ENCODE measurements at places on chromosomes 7 and 10. TPM values are rescaled to one million over a fixed set of nuclear protein-coding genes. Genes with fewer than 3 reads are reported as not detected.

GRCh38 chr10:33631991-33632390 is 297.5 kb upstream of the NRP1 start:
- H3K4me1 ChIP-seq, result no peaks in the 10 kb centered on the region
- no peak overlapping the region for H3K4me3 ChIP-seq
- no peaks in the 10 kb centered on the region for H3K27me3 ChIP-seq

DNA sequence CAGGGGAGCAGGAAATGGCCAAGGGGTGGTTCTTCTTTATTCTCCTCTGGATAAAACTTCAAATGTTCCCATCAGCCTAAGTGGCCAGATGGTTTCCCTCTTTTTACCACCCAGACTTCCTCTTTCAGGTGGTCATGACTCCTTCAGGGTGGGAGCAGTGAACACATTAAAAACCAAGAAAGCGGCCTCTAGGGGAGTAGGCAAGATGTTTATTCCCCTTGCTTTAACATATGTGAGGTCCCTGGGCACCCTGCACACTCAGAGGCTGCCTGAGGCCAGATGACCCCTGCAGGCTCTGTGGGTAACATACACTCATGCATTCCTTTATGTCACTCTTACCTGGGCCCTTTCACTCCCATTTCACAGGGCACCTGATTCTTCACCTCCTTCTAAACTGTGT is 357.4 kb downstream of the ABCA13 start:
- no peaks in the 10 kb centered on the region for H3K4me1 ChIP-seq
- no peak for DNase-seq
- no peaks in the 10 kb centered on the region for H3K27me3 ChIP-seq
- H3K27ac ChIP-seq, result no peak overlapping the region
- H3K36me3 ChIP-seq, result no peaks in the 10 kb centered on the region

DNA sequence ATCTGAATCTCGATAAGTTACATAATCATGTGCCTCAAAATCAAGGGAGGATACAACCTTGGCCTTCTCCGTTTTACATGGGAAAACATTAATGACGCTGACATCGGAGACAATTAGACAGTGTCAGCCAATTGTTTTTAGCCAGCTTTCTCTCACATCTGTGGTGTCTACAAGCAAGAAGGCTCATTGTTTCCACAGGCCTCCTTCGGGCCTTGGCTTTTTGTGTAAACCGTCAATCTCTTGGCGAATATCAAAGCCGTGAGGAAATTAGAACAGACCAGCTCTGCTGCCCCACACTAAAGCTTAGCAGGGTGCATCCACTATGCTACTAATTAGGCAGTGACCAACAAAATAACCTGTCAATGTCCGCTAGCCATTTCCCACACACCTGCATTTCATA is 43.2 kb downstream of the VAX1 start:
- H3K4me1 ChIP-seq, result no peaks in the 10 kb centered on the region
- no peaks in the 10 kb centered on the region for H3K36me3 ChIP-seq
- H3K27ac ChIP-seq, result no peak overlapping the region
- H3K27me3 ChIP-seq, result peaks cover 5% of the 10 kb centered on the region

- no peaks in the 10 kb centered on the region for H3K27me3 ChIP-seq
- H3K27ac ChIP-seq, result no peak overlapping the region
Measured at GRCh38 chr10:37638569-37638968, 218.8 kb downstream of the ZNF248 start.

DNA sequence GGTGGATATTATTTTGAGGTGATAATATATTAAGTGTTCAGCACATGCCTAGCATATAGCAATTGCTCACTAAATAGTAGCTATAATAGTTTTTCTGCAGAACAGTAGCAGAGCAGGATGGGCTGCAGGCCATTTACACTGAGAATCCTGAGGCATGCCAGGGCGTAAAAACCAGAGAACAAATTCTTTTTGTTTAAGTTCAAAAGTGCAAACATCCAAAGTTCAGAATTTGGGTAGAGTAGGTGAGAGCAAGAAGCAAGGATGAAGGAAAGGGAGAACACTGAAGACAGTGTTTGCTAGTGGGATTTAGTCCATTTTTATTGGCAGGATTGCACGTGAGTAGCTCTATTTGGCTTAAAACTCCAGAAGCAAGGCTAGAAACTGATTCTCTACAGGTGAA is 72.0 kb upstream of the RHOBTB1 start:
- no peaks in the 10 kb centered on the region for H3K4me1 ChIP-seq
- peaks cover 20% of the 10 kb centered on the region for H3K27me3 ChIP-seq

DNA sequence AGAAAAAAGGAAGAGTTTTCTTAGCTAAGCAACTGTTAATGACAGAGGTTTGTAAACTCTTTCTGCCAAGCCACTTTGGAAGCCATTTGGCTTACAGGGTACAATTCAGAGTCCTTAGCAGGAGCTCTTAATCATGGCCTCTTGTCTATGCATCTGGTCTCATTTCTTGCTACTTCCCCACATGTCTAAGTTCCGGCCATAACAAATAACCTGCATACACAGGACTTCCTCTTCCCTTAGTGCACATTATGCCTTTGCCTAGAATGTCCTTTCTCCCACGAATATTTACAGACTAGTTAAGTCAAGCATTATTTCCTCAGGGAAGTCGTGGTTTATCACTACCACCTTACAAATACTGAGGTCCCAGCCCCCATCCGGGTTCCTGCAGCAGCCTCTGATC is 8.6 kb upstream of the UPF2 start:
- H3K27me3 ChIP-seq, result no peaks in the 10 kb centered on the region
- no peaks in the 10 kb centered on the region for H3K36me3 ChIP-seq
- no peak for DNase-seq
- H3K27ac ChIP-seq, result no peak overlapping the region

DNA sequence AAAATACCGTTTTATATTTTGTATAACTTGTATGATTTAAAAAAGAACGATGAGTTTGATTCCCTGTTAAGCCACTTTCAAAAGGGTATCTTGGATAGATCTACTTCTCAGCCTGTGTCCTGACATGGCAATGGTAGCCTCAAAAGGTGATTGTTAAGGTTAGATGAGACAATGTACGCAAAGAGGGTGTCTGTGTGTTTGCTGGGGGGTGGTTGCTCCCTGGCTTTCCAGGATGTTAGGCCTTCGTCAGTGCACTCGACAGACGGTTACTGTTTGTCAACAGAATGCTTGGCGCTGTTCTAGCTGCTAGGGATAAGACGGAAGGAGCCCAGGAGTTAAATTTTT is 90.3 kb downstream of the NEURL1 start:
- H3K27me3 ChIP-seq, result peaks cover 2% of the 10 kb centered on the region
- peak overlapping the region; percentile 92 for H3K27ac ChIP-seq
- no peak for DNase-seq
- H3K4me1 ChIP-seq, result peaks cover 17% of the 10 kb centered on the region

DNA sequence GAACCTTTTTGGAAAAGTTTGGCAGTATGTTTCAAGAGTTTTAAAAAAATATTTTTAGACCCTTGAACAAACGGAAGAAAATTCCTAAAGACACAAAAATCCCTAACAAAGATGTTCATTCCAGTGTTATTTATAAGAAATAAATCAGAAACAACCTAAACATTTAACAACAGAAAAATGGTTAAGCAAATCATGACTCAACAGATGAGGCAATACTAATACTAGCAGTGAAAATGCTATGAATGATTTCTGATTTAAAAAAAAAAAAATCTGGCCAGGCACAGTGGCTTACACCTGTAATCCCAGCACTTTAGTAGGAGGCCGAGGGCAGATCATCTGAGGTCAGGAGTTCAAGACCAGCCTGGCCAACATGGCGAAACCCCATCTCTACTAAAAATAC is 61.0 kb downstream of the ARHGAP12 start:
- H3K4me1 ChIP-seq, result peaks cover 8% of the 10 kb centered on the region
- H3K27ac ChIP-seq, result no peak overlapping the region
- no peak overlapping the region for H3K4me3 ChIP-seq
- no peaks in the 10 kb centered on the region for H3K36me3 ChIP-seq
- no peak for DNase-seq
- no peaks in the 10 kb centered on the region for H3K27me3 ChIP-seq

- DNase-seq, result no peak
- no peaks in the 10 kb centered on the region for H3K27me3 ChIP-seq
- H3K36me3 ChIP-seq, result no peaks in the 10 kb centered on the region
- no peak overlapping the region for H3K4me3 ChIP-seq
Measured at GRCh38 chr7:85320699-85321476, 134.0 kb upstream of the SEMA3D start.

GRCh38 chr7:67566101-67566500 is 569.5 kb downstream of the TYW1 start:
- no peak for DNase-seq
- no peak overlapping the region for H3K27ac ChIP-seq
- H3K27me3 ChIP-seq, result no peaks in the 10 kb centered on the region
- H3K36me3 ChIP-seq, result no peaks in the 10 kb centered on the region
- no peak overlapping the region for H3K4me3 ChIP-seq

GRCh38 chr7:148607151-148607661 is 16.6 kb downstream of the C7orf33 start:
- H3K36me3 ChIP-seq, result peaks cover 9% of the 10 kb centered on the region
- H3K4me3 ChIP-seq, result no peak overlapping the region
- H3K27me3 ChIP-seq, result peaks cover 15% of the 10 kb centered on the region
- no peak for DNase-seq
- peak overlapping the region; percentile 38 for H3K27ac ChIP-seq

DNA sequence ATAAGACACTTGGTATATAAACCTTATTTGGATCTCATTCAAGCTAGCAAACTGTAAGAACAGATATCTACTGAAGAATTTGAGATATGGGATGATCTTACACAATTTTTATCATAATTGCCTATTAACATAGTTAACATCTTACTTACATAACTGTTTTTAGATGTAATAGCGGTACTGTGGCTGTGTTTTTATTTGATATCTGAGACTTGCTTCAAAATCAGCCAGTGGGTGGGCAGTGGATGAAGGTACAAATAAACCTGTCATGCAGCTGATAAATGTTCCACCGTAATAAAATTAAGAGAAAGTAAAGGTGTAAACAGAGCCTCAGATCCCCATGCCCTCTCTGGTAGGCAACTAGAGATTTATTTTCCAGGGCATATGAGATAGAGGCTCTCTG is 28.4 kb upstream of the PTPRN2 start:
- H3K36me3 ChIP-seq, result peaks cover 38% of the 10 kb centered on the region
- no peaks in the 10 kb centered on the region for H3K27me3 ChIP-seq
- DNase-seq, result no peak
- H3K27ac ChIP-seq, result no peak overlapping the region

DNA sequence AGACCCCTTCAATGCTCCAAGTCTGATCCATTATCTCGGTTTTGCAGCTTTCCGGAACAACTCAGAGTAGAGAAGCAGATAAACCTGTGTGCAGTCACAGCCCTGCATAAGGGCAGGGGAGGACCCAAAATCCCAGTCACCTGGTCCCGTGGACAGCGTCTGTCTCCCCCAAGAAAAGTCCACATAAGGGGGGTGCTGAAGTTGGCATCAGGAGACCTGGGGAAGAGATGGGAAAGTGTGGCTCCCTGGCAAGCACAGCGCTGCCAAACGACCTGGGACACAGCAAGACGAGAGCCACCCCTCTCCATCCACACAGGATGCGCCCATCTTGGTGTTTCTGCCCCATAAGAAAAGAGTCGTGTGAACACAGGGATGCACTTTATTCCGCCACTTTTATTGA is 27.9 kb downstream of the ASB13 start:
- H3K27ac ChIP-seq, result no peak overlapping the region
- H3K27me3 ChIP-seq, result peaks cover 2% of the 10 kb centered on the region
- H3K4me1 ChIP-seq, result no peaks in the 10 kb centered on the region
- H3K36me3 ChIP-seq, result no peaks in the 10 kb centered on the region
- H3K4me3 ChIP-seq, result no peak overlapping the region

- H3K27ac ChIP-seq, result no peak overlapping the region
- no peak overlapping the region for H3K4me3 ChIP-seq
- no peak for DNase-seq
Measured at GRCh38 chr7:7524121-7524520, 11.6 kb downstream of the COL28A1 start.

GRCh38 chr7:89265631-89266030 is 470.1 kb upstream of the TEX47 start:
- no peak overlapping the region for H3K4me3 ChIP-seq
- no peak overlapping the region for H3K27ac ChIP-seq
- H3K27me3 ChIP-seq, result peaks cover 3% of the 10 kb centered on the region
- no peak for DNase-seq

- no peaks in the 10 kb centered on the region for H3K36me3 ChIP-seq
- no peak overlapping the region for H3K4me3 ChIP-seq
- no peaks in the 10 kb centered on the region for H3K4me1 ChIP-seq
- no peaks in the 10 kb centered on the region for H3K27me3 ChIP-seq
- no peak overlapping the region for H3K27ac ChIP-seq
Measured at GRCh38 chr7:90660819-90661218, 64.7 kb downstream of the CDK14 start.

GRCh38 chr10:116740971-116741370 is 1.4 kb downstream of the HSPA12A start:
- peaks cover 3% of the 10 kb centered on the region for H3K4me1 ChIP-seq
- DNase-seq, result no peak
- H3K4me3 ChIP-seq, result no peak overlapping the region
- H3K36me3 ChIP-seq, result no peaks in the 10 kb centered on the region
- H3K27ac ChIP-seq, result no peak overlapping the region

DNA sequence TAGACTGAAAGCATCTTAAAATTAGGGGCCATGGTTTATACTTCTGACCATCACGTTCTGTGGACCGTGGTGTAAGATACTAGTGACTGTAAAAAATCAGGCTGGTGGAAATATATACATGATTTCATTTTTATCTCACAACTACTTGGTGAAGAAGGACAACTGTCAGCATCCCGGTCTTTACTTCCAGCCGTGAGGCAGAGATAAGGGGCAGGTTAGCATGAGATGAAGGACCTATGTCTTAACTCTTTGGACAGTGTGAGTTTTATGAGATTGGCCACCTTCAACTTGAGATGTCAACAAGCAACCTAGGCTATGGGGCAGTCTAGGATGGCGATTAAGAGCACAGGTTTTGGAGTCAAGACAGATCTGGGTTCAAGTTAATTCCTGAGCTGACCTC is 37.5 kb upstream of the FAM171A1 start:
- peaks cover 9% of the 10 kb centered on the region for H3K27me3 ChIP-seq
- no peaks in the 10 kb centered on the region for H3K36me3 ChIP-seq
- no peak overlapping the region for H3K27ac ChIP-seq
- H3K4me1 ChIP-seq, result no peaks in the 10 kb centered on the region
- DNase-seq, result no peak
- H3K4me3 ChIP-seq, result no peak overlapping the region

DNA sequence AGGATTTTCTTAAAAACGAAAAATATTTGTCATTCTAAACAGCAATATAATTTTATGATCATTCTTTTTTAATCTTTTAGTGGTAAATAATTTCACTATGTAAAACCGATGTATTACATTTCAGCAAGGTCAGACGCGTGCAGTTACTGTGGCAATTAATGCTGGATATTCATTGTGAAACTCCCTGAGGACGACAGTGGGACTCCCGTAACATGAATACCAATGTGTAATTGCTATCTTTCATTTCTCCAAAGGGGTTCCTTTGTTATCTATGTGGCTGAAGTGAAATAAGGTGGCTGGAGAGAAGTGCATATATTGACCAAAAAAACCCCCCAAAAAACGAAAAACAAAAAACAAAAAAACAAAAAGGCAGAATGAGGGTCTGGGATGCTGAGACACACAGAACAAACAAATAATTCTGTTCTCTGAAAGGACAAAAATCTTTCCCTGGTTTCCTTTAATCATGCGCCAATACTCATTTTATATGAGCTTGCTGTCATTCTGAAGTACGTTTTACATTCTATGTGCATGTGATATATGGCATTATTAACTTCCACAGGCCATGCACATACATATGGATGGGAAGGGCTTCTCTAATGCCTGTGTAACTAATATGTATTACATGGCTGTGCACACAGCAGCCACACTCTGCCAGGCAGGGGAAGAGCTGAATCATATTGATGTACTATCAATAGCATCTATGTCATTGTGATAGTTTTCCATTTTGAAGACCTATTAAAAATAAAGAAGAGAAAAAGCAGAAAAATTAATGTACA is 161.4 kb downstream of the RAPGEF5 start:
- no peak overlapping the region for H3K4me3 ChIP-seq
- H3K4me1 ChIP-seq, result no peaks in the 10 kb centered on the region
- DNase-seq, result no peak

Gene SFR1
- 16.1 TPM for total RNA-seq

Gene STEAP1B
- total RNA-seq, result 0.17 TPM

Gene DNAJC2
- total RNA-seq, result 32.1 TPM

Data from activated CD4-positive, alpha-beta T cell treated with anti-CD3 and anti-CD28 coated beads, Interleukin-2, amount 10 ng/mL, durations not matched to agents 7 days and 5 days (primary cell).